ENCODE measurements at places on chromosomes 7 and 10.

GRCh38 chr10:51000164-51000563 is 74.1 kb upstream of the PRKG1 start:
- no peak for DNase-seq

- DNase-seq, result no peak
These were observed 538.4 kb downstream of the PTPRN2 start for GRCh38 chr7:158049271-158049670.

- DNase-seq, result no peak
These were observed 188.7 kb downstream of the ZNF716 start for GRCh38 chr7:57638666-57639065.

- no peak for DNase-seq
These were observed 251.3 kb upstream of the VWC2 start for GRCh38 chr7:49522111-49522510.

GRCh38 chr10:80487791-80488538 is 33.9 kb downstream of the TSPAN14 start:
- DNase-seq, result no peak

DNA sequence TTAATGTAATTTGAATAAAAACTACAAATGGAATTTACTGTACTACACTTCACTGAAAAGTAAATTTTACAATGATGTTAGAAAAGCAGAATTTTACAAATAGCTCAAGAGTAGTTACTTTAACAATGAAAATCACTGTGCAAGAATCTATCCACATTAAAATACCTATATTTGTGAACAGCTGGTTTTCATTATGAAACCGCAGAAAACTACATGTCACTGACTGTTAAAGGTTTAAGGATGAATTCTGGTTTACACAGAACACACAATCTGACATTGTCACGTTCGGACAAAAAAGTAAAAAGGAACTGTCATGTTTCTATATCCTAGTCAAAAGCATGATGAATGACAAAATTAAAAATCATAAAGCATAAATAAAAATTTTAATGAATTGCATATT is 415.3 kb upstream of the PRKCQ start:
- DNase-seq, result no peak

GRCh38 chr7:138670594-138670993 is 30.6 kb downstream of the SVOPL start:
- no peak for DNase-seq

DNA sequence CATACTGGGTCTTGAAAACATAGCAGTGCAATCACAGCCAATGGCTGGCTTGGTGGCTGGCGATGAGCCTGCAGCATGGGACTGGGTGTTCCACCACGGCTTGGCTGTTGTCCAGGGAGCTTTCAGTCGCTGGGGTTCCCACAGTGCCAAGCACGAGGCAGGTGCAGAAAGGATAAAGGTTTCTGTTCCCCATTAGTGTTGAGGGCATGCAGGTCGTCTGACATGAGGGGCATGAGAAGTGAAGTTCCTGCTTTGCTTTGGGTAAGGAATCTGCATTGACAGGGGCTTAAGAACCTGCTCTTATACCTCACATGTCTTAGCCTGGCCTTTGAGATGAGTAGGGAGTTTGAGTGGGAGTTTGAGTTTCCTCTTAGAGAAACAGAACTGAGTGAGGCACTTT is 9.0 kb upstream of the CFTR start:
- DNase-seq, result peak; percentile 37

- no peak for DNase-seq
These were observed 63.4 kb upstream of the STRIP2 start for GRCh38 chr7:129370812-129371211.

DNA sequence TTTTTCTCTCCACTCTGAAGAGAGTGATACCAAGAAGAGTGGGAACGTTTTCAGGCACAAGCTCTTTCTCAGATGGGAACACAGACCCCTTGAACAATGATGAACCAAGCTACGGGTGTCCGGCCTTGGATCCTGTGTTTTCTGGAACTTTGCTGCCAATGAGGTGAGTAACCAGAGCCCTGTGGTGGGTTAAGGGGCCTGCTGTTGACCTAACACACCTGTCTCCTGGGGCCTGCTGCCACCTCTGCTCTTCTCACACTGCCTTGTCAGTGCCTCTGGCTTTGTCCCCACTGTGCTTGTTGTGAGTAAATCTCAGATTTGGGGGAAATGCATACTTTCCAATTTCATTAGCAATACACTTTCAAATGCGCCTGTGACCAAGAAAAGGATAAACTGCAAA is 1.4 kb upstream of the PKD1L1 start:
- DNase-seq, result no peak

DNA sequence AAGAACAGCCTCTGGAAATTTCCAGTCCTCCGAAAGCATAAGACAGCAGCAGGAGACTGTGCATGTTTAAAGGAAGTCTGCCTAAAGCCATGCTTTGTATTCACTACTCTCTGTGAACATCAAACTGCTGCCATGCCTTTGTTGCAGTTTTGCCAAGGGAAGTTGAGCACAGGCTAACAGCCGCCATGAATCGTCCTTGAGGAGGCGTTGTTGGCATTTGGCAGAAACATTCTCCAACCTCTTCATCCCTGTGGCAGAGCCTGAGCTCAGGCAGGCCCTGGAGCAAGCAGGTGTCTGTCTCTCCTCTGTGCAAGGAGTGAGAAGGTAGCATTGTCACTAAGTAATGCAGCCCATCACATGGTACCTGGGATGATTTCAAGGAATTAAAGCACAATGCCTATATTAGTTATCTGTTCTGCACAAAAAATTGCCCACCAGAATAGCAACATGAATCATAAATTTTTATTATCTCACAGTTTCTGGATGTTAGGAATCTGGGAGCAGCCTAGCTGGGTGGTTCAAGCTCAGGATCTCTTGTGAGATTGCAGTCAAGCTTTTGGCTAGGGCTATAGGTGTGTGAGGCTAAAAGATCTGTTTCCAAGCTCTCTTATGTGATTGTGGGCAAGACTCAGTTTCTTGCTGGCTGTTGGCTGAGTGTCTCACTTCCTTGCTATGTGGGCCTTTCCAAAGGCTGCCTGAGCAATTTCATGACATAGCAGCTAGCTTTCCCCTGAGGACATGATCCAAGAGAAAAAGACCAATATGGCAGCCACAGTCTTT is 46.5 kb upstream of the KIAA1217 start:
- DNase-seq, result no peak

- DNase-seq, result no peak
These were observed 5.2 kb downstream of the ABCA13 start for GRCh38 chr7:48176356-48176893.

DNA sequence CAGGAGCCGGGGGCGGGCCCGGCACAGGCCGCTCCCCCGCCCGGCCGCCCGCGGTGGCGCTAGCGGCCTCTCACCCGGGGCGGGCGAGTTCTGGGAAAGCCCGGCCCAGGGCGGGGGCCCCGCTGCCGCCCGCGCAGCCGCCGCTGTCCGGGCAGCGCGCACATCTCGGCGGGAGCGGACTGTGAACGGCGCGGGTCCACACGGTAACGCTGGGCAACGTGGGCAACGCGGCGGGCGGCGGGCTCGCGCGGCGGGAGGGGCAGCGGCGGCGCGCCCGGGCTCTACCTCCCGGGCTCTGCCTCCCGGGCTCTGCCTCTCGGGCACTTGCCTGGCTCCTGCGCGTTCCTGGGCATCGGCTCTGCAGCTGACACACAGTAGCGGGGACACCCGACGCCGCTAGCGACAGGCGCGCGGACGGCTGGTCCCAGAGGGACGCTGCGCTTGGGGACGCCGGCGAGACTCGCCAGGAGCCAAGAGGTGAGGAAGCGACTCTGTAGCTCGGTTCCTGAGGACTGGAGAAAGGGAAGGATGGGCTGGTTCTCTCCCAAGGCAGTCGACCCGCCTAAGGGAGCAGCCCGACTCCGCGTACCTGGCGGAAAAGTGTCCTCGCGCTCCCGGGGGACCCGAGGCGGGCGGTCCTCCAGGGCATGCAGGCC is at the start of gene PLCE1:
PLCE1 (plus strand) TSS at position 150 of the 656 bp plus-strand sequence. CDS start 37,116 bp downstream, outside the sequence.
- peak; percentile 30 for DNase-seq

GRCh38 chr10:121485436-121486139 is 112.7 kb downstream of the FGFR2 start:
- DNase-seq, result no peak

DNA sequence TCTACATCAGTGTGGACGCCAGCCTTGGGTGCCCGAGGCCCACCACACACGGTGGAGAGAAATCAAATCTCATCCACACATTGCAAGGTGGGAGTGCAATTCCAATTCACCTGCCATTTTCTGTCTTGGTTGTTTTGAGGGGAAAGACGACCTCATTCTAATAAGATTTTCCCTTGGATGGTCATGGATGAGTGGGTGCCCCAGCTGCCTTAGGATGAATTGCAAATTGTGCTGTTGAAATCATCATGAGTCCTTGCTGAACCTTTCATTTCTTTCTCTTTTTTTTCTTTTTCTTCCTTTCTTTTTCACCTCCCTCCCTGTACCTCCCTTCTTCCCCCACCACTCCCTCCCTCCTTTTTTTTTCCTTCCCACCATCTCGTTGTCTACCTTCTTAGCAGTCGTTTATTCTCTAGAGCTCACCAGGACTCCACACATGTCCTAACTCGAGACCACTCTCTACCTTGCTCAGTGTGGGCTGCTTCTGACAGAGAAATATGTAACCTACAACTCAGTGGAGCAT is 266.9 kb upstream of the NFE2L3 start:
- no peak for DNase-seq

DNA sequence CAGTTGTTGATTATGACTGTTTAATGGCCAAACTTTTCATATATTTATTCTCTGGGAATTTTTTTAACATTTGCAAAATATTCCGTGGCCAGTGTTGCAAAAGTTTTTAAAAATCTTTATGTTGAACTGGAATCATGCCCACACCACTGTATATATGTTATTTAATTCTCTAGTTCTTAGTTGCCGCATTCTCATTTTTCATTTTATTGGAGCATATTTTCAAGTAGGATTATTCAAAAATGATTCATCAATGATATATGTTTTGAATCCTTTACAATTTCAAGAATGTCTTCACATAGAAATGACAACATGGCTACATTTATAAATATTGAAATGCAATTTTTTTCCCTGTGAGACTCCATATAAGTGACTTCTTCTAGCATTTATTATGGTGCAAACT is 188.6 kb upstream of the LRRTM3 start:
- no peak for DNase-seq

- no peak for DNase-seq
These were observed 81.2 kb downstream of the FZD1 start for GRCh38 chr7:91345449-91345848.

- no peak for DNase-seq
These were observed 131.5 kb upstream of the CTBP2 start for GRCh38 chr10:125291836-125292235.

Measured in NCI-H1105 (cell line).